Glutamatergic neuron (in vitro differentiated cells): ENCODE measurements at places on chromosomes 4 and X. TPM values are rescaled to one million over a fixed set of nuclear protein-coding genes. Genes with fewer than 3 reads are reported as not detected.

The RPA4 gene
- total RNA-seq = not detected

The PHKA1 gene
- 3.1 TPM for total RNA-seq

- no peaks in the 10 kb centered on the region for H3K27me3 ChIP-seq
- no peaks in the 10 kb centered on the region for H3K36me3 ChIP-seq
- H3K27ac ChIP-seq = no peak overlapping the region
- no peak for DNase-seq
Observed at GRCh38 chr4:117664706-117665444, 369.4 kb upstream of the NDST3 start.

DNA sequence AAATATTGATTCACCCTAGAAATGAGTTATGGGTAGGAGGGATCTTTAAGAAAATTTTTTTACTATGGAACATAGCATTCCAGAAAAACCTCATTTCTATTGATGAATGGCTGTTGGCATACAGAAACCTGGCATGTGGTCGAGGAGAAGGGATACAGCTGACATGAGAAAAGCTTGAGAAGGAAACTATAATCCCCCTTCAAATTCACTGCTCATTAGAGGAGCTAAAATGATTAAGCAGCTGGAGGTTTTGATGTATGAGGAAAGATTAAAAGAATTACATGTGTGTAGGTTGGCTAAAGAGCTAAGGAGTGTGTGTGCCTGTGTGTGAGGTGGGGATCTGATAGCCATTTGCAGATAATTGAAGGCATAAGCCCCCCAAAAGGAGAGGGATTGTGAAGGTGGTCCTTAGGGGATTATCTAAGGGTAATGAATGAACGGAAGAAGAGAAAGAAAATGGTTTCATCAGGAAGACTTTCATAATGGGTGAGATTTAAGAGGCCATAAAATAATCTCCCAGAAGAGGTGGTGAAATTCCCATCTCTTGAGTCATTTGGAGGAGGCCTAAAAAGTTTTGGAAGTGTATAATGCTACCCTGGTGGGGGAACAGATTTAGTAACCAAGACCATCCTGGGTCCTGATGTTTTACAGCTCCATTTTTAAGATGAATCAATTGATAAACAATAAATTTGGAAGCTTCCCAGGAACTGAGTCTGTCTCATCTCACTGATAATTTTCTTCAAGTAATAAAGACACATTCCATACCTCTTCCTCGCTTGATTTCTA, 272.0 kb upstream of the HAND2 start:
- no peaks in the 10 kb centered on the region for H3K36me3 ChIP-seq
- H3K4me1 ChIP-seq = no peaks in the 10 kb centered on the region
- DNase-seq = no peak
